ENCODE measurements at places on chromosomes 2 and 18.

- no peak for DNase-seq
Observed at GRCh38 chr2:211033765-211034164, 477.4 kb downstream of the CPS1 start.

- no peak for DNase-seq
Observed at GRCh38 chr2:42999391-42999841, 207.0 kb upstream of the HAAO start.

DNA sequence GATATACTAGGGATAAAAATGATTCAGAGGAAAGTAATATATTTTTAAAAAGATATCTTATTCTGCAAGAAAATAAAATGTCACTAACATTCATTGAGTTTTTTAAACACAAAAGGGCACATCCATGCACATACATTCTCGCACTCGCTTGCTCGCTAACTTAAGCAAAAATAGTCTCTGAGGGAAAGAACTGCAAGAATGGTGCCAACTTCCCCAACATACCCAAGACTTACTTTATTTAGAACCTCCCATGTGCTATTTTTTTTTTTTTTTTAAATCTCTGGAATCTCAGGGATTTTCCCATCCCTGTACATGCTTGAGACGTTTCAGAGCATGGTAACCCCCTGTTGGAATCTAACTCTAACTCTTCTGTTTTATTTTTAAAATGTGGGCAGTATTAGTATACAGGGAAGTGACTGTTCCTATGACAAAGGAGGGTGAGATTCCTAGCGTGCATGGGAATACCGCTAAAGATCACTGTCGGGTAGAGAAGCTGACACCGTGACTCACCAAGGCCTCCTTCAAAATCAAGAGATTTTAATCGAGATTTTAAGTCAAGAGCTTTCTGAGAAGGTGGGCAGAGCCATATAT, 187.9 kb upstream of the ZEB2 start:
- DNase-seq, result no peak

DNA sequence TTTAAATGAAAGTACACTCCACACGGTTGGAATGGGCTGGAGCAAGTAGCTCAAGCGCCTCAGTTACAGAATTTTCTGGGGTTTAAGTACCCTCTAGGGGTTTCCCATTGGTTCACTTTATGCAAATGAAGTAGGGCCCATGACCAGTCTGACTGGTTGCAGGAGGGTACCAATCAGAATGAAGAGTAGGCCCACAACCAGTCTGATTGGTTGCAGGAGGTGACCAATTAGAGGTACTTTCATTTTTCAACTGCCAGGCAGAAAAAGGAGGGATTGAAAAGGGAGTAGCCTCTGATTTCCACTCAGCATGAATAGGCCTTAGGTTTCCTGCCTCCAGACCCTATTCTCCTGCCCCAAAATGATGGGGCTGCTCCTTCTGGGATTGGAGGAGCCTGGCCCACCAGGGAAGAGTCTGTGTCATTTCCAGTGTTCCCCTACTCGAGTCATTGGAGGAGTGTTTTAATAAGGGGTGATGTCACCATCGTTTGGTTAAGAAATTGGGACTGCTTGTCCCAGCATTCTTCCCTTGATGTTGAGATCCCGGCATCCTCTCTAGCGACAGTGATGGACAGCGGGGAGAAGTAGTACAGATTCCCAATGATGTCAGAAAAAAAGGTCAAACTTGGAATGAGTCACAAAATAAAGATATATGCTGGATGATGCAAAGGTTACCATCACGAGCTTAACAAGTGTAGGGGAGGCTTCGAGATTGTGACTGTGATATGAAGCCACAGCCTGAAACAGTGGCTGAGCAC, 210.4 kb downstream of the SH3BP4 start:
- no peak for DNase-seq

DNA sequence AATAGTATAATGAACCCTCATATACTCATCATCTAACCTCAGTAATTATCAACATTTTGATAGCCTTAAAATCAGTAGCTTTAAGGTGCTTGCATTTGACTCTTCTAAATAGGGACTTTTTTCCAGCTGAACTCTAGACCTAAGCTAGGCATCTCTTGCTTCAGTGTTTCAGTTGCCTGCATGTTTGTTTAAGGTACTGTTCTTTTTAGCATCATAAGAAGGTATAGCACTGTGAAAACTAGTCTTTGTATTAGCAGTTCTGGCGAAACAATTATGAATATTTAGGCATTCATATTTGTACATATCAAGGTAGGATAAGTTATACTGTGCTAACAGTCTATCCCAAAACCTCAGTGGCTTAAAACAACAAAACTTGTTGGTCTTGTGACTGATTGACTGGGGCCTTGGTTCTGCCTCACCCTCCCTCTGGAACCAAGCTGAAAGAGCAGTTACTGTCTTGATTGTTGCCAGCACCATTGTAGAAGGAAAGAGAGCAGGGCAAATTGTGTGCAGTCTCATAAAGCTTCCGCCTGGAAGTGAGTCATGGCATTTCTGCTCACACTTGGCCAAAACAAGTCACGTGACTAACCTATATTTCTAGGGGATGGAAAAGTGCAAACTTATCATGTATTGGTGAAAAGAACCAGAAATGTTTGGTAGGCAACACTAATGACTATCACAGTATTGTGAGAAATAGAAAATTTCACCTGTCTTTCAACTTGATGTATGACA, 24.3 kb downstream of the GALNT1 start:
- DNase-seq, result no peak

GRCh38 chr2:168694173-168694572, 108.3 kb upstream of the NOSTRIN start:
- no peak for DNase-seq

- no peak for DNase-seq
Observed at GRCh38 chr2:141362311-141362710, 768.5 kb downstream of the LRP1B start.

GRCh38 chr2:193907561-193907960, 1712.8 kb upstream of the TMEFF2 start:
- no peak for DNase-seq

- DNase-seq, result no peak
Observed at GRCh38 chr2:196530910-196531309, 108.6 kb upstream of the CCDC150 start.

DNA sequence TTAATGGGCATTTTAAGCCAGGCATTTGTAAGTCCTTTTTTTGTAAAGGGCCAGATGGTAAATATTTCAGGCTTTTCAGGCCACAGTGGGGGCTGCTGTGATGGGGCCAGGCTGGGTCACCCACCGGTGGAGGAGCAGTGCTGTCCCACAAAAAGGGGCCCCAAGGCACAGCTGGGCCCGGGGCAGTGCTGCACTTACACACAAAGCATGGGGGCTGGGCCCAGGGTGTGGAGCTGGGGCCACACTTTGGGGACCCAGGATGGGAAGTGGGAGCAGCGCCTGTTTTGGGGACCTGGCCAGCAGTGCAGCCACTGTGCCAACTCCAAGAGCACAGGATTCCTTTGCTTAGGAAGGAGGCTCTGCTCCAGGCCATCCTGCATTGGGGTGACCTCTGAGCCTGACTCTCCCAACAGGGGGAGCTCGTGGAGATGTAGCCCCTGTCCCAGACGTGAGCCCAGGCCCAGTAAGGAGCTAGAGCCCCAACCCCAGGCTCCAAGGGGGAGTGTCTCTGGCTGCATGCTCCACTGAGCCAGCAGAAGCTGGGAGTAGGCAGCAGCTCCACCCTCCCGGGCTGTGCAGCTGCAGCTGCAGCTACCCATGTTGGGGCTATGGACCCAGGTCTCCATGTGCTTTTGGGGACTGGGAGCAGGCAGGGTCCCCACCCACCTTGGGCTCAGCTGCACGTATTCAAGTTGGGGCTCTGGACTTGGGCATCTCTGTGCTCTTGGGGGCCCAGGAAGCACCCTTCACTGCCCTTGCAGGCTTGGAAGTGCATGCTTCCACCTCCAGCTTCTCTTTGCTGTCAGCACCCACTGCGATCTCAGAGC, 1036.5 kb upstream of the CNTNAP5 start:
- no peak for DNase-seq

DNA sequence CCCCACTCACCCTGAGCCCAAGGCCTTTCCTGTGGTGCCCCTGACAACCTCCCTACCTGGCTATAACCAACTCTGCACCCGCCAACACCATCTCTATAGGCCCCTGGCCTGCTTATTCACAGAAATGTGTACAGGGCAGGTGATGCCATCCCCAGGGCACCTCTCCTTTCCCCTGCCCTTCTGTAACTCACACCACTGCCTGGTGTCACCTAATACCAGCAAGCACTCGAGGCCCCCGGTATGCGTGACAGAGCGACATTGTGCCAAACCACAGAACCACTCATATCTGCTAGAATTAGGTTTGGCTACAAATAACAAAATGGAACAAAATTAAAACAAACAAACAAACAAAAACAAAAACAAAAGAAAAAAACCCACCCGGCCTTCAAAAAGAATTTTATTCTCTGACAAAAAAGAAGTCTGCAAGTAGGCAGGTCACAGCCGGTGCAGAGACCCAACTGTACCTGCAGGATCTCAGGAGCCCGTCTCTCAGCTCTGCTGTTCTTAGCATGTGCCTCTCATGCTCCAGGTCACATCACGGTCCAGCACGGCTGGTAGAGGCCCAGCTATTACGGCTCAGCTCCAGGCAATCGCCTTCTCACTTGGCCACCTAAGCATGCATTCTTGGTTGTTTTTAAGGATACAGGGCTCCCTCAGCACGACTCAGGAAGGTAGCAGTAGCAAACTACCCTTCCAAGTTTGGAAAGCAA, 51.4 kb downstream of the FAM178B start:
- DNase-seq, result no peak

DNA sequence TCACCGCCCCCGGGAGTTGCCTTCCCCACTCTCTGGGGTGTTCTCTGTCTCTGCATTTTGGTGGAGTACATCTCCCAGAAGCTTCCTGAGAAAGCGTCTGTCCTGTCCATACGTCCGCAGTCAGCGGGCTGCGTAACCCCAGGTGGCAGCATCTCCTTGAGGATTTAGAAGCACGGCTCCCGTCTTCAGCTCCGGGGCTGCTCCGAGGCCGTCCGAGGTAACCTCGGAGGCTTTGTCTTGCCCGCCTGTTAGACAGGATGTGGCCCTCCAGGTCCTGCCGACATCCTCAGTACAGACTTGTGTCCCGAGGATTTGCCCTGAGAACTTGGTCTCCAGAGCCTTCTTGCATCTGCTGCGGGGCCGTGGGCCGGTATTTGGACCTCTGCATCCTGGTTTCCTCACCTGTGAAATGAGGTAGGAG, 58.4 kb downstream of the CTDP1 start:
- DNase-seq, result no peak

GRCh38 chr2:51011693-51012092, 20.2 kb downstream of the NRXN1 start:
- no peak for DNase-seq

DNA sequence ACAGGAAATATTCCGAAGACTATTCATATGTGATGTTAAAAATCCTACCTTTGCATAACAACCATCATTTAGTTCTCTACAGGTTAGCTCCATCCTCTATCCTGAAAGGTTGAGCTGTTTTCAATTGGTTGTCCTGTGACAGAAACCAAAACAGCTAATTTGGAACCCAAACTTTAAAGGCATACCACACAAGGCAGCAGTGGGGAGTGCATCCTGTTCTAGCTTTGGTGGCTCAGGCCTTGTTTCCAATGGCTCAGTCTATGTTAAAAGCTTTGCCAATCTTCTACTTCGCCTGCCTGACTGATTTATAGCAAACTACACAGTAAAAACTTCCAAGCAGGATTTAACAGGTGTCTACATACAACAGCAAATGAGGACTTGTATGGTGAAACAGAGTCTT, 3.2 kb downstream of the CD226 start:
- no peak for DNase-seq

- DNase-seq, result no peak
Observed at GRCh38 chr2:186592137-186592875, 2.5 kb downstream of the ITGAV start.

GRCh38 chr2:73859721-73860586, 31.2 kb downstream of the STAMBP start:
- DNase-seq, result no peak

DNA sequence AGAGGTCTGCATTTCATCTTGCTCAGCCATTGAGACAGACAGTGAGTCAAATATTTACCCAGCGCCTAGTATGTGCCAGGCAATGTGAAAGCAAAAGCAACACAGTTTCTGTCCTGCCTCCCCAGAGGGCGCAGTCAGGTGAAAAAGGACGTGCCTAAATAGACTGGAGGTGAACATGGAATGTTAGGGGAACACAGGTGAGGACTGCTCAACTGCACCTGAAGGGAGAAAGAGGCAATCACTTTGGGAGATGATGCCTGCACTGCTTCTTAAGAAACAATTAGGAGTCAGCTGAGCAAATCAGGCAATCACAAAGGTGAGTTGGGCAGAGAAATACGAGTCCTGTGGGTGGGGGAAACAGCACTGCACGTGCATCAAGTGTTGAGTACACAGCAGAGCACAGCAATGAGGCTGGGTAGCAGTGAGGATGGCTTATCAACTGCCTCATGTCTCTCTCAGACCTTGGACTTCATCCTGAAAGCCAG, 218.3 kb upstream of the SMAD7 start:
- no peak for DNase-seq
